Panc1 (cell line): ENCODE measurements at places on chromosomes 7 and 10.

- DNase-seq, result no peak
Observed at GRCh38 chr7:110502888-110503465, 588.0 kb upstream of the LRRN3 start.

DNA sequence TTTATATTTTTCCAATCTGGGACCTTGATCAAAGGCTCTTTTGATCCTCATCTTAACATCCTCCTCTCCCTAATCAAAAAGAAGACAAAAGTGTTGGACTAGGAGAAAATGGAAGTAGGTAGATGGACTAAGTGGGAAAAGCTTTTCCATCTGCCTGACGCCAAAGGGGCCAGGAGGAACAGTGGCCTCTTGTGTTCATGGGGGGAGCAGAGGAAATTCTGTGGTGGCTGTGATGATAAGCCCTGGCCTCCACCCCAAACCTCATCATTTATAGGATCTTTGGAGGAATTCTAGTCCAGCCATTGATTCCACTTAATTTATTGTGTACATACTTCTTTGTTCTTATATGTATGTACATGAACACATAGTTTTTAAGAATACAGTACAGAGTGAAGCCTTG is 21.7 kb downstream of the ZNF365 start:
- no peak for DNase-seq

DNA sequence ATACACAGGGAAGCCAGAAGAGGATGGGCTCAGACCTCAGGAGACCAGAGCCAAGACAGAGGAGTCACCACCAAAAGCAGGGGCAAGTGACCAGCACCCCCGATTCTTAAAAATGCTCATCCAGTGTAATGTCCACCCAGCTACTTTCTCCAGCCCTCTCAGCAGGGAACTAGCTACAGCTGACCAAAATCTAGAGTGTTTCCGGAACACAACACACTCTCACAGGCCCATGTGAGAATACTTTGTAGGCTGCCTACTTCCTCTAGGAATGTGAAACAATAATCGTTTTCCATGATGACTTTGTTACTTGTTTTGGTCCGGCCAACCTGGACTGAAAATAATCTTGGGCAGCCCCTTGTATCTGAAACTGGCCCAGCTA is 14.5 kb downstream of the PSAP start:
- no peak for DNase-seq

DNA sequence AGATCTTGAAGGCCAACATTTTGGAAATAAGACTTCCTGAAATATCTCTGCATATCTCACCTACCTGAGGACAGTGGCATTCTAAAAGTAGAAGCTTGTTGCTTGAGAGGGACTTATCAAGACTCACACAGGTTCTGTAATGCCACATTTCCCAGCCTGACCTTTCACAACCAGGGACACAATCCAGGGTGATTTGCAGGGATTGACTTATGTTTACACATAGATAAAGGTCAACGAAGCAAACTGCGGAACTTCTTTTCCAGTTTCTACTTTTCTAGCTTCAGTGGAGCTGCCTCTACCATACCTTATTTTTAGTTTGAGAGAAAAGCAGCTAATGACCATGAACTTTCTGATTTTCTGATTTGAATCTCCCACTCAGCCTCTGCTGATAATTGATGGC is 148.7 kb downstream of the SLC16A9 start:
- DNase-seq, result no peak

DNA sequence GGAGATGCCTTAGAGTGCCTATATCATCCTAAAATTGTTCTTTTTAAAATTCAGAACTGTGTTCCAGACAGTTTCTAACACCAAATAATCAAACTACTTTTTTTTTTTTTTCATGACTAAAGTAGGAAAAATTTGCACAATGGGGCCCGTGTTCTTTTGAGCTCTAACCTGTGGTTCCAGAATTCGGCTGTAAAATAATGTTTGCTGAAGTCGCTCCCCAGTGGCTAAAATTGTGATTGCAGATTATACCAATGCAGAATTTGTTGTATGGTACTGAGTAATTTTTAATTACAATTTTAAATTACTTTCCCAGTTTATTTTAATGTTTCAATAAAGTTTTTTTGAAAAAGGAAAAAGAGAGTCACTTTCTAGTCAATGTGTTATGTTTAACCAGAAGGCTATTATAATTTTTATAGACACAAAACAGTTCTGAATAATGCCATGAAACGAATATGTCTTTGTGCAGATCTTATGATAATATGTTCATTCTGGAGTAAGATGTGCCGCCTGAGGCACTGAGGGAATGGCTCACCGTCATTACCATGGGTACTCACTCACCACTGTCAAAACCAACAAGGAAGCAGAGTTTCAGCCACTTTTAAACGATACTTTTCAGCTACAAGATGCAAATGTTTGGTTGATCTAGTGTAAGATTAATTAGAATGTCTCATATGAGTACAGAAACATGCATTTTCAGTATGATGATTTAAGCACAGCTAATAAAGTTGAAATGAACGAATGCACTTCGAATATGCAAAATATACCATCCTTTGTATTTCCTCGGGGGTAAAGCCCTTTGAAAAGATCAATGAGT is 173.6 kb downstream of the PRKCQ start:
- DNase-seq, result no peak

GRCh38 chr10:94122211-94122610 is 128.5 kb downstream of the PLCE1 start:
- DNase-seq, result no peak

DNA sequence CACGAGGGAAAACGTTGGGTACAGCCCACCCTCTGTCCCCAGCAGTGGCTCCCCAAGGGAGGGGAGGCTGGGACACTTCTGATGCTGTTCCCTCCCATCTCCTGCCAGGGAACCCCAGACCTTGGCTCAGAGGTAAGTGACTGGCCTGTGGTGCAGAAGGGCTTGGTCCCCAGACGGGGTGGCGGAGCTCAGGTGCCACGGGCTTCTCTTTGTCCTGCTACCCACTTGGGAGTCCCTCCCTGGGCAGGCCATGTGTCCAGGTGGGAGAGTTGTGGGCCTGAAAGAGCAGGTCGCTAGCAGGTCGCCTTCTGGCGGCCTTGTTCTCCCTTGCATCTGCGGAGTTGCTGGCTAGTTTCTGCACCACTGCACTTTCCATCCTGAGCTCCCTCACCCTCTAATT is 10.1 kb downstream of the ATP5MF start:
- no peak for DNase-seq
